ENCODE measurements at places on chromosomes 16 and 17. TPM values are rescaled to one million over a fixed set of nuclear protein-coding genes. Genes with fewer than 3 reads are reported as not detected.

Gene CCL5
- 29.1 TPM for total RNA-seq

- no peak overlapping the region for H3K27ac ChIP-seq
- no peak for DNase-seq
- no peaks in the 10 kb centered on the region for H3K4me1 ChIP-seq
- no peak overlapping the region for H3K4me3 ChIP-seq
- H3K27me3 ChIP-seq = no peaks in the 10 kb centered on the region
Measured at GRCh38 chr16:1189455-1189854, 35.6 kb downstream of the TPSG1 start.

DNA sequence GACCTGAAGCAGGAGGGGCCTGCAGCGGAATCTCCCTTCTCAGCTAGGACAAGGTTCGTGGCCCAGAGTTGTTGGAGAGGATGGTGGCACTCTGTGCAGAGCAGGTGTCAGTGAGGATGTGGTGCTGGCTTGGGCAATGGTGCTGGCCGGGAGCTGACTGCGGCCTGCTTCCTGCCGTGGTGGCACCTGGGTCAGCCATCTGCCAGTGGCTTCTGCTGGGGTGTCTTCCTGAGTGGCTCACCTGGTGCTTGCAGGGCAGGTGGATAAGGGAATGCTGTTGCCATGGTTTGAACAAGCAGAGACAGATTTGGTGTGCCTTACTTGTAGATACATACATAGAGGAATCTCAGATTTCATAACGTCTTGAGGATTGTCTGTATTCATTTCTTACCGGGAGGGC is 69.6 kb downstream of the SEC14L1 start:
- H3K27me3 ChIP-seq = no peaks in the 10 kb centered on the region
- H3K4me1 ChIP-seq = no peaks in the 10 kb centered on the region
- DNase-seq = no peak
- no peak overlapping the region for H3K4me3 ChIP-seq

DNA sequence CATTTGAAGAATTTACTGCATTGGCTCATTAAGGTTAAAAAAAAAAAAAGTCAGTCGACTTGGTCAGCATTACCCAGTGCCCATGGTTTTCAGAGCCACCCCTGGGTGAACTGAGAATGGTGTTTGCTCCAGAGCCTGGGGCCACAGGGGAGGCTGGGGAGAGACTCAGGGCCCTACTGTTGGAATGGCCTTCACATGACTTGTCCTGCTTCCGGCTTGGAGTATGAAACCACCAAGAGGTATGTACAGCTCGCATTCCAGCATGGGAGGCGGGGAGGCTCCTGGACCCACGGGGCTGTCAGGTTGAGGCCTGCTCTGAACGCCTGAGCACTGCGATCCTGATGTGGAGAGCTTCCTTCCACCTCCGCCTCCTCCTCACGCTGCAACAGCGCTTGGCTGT is 36.8 kb downstream of the MSI2 start:
- no peaks in the 10 kb centered on the region for H3K4me1 ChIP-seq
- H3K27ac ChIP-seq = no peak overlapping the region
- peaks cover 12% of the 10 kb centered on the region for H3K36me3 ChIP-seq
- no peak for DNase-seq
- H3K27me3 ChIP-seq = no peaks in the 10 kb centered on the region
